ENCODE measurements at places on chromosomes 5 and 9. TPM values are rescaled to one million over a fixed set of nuclear protein-coding genes. Genes with fewer than 3 reads are reported as not detected.

IRX1 gene
- 24.1 TPM for total RNA-seq

SH3RF2 gene
- total RNA-seq, result 20.8 TPM

PARP8 gene
- 19.6 TPM for total RNA-seq

TAF11L14 gene
- not detected for total RNA-seq

CCDC152 gene
- not detected for total RNA-seq

CD14 gene
- total RNA-seq, result 0.17 TPM

TUSC1 gene
- 3.4 TPM for total RNA-seq

ZDHHC11B gene
- 2.2 TPM for total RNA-seq

- no peak for DNase-seq
Measured at GRCh38 chr5:145701404-145701803, 133.7 kb downstream of the PRELID2 start.

DNA sequence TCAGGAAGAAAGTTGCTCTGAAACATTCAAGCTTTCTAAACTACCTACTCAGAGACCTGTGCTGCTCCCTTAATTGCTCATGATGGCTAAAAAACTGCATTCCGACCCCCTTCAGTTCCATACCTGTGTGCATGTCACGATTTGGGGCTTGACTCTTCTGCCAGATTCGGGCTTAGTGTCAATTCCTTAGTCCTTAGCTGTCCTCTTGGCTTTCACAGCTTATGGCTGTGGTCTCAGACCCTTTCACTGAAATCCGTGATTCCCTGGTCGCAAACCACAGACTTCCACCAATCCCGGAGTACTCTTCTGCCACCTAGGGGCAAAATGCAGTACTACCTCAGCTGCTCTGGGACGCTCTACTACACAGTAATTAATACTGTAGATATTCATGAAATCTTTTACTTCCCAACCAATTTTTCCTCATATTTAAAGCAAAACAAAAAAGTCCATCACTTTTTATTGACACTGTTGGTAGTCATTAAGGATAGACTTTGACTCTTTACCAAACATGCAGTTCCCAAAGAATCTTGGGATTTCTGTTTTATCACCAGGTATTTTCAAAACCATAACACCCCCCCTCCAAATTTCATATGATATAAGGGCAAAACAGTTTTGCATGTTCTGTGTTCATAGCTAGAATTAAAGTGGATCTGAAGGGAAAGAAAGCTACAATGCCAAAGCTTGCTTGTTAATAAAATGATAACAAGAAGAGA is 617.4 kb downstream of the SLCO4C1 start:
- DNase-seq, result peak; percentile 77

DNA sequence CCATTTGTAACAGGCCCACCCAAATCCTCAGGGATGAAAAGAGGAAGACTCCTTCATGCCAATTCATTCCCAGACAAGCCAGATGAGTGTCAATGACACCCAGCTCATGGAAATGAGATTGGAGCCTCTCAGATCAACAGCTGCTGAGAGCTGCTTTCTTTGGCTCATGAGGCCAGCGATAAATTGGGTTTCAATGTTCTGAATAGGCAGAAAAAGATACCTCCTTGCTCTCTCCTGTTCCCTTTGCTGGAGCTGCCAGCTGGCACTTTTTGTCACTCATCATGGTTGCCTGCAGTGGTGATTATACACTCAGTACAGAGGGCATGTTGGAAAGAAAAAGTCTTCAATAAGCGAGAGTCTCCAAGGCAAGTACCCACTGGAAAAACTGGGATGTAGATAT is 47.1 kb downstream of the SH3RF2 start:
- DNase-seq, result no peak

DNA sequence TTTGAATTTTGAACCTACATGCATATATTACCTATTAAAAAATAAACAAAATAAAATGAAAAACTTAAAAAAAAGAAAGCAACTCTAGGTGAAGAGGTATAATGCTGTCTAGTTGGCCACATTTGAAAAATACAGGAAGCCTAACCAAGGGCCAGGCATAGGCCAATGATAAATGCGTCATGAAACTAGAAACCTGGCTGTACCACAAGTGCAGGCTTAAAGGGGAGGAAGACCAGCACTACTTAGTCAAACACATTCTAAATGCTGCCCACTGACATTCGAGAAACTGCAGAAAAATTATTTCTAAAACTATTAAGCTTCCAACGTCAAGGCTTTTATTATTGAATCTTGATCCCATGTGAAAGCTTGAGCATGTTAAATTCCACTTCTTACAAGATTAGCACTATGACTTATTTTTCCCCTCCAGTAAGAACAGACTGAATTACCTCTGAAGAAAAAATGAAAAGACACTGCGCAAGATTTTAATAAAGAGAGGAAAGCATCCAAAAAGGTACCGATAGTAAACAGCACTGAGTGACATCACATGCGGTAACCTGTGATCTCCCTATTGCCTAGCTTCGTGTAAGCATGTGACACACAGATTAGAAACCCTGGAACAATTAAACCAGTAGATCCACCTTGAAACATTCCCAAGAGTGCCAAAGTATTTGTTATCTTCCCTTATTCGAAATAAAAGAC is 16.2 kb downstream of the CDC14B start:
- no peak for DNase-seq

GRCh38 chr5:65647941-65648340 is 23.1 kb downstream of the SHLD3 start:
- DNase-seq, result no peak

- peak; percentile 51 for DNase-seq
Measured at GRCh38 chr5:176773408-176774035, 36.8 kb upstream of the UNC5A start.

DNA sequence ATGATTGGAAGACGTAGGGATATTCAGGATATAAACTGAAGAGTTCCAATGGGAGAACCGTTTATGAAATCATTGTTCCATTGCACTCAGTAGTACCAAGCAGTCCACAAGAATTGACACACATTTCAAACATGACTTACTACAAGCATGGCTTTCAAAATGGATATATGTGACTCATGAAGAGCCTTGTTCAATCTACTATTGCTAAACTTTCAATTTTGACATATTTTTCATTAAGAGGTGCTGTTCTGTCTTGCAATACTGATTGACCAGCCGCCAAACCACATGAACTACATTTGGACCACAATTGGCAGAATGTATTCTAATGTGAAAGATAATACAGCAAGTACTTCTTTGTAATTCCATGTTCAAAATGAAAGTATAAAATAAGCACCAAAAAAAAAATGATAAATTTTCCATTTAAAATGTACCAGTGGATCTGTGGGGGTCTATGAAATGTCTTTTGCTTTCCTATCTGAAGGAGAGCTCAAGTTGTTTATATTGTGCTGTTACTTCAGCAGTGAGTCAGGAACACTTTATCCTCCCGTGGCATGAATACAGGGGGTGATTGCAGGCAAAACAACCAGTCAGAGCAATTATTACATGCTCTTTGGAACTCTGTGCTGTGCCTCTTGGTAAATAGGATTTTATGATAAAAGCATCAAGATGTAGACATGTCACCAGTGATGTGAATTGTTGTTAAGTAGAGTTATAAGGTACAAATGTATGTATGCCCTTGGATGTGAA is 366.0 kb downstream of the ARRDC3 start:
- DNase-seq, result no peak

DNA sequence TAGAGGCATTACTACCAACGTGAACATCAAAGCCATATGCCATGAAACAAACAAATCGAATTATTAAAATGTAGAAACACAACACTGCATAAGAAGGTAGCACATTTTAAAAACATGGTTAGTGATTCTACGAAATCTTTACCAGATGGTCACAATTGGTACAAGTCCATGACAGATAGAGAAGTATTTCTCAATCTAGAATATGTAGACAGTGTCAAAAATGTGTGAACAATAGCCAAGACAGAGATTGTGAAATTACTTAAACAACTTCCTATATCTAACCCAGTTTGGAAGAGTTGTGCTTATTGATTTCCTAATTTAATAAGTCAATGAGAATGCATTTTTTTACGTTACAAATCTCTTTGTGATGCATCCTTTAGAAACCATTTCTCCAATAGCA is 1121.6 kb downstream of the MAT2B start:
- no peak for DNase-seq

GRCh38 chr5:33282696-33283095 is 158.1 kb upstream of the TARS1 start:
- DNase-seq, result no peak

- no peak for DNase-seq
Measured at GRCh38 chr9:36188212-36188611, 2.5 kb upstream of the CLTA start.

DNA sequence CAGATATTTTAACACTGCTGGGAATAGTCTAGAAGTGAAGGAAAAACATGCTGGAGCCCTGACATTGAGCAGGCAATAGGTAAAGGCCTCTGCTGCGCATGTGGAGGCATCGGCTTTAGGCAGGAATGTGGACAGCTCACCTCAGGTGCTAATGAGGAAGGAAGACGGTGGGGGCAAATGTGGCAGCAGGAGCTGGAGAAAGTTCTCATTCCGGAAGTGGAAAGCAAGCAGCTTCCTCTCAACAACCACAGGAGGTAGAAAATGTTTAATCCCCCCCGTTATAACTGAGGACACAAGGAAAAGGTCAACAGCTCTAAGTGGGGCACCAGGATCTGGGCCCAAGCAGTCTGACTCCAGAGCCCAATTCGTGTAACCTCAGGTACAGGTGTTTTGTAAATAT is 7.6 kb upstream of the RPS14 start:
- no peak for DNase-seq

DNA sequence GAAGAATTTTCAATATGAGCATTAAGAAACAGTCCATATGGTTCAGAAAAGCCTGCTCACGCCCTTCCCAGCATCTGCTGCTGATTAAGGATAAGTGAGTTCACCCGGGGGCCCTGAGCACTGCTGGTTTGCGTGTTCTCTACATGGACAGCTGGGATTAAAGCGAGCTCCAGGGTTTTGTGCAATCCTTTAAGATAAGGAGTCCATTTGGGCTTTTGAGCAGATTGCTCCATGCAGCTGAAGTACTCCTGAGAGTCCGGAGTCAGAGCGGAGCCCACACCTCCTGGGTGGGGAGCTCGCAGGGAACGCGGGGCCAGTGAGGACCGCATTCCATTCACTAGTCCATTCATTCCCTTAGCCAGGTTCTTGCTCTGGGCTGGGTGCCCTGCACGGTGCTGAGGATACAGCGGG is 149.3 kb upstream of the COL5A1 start:
- DNase-seq, result no peak

DNA sequence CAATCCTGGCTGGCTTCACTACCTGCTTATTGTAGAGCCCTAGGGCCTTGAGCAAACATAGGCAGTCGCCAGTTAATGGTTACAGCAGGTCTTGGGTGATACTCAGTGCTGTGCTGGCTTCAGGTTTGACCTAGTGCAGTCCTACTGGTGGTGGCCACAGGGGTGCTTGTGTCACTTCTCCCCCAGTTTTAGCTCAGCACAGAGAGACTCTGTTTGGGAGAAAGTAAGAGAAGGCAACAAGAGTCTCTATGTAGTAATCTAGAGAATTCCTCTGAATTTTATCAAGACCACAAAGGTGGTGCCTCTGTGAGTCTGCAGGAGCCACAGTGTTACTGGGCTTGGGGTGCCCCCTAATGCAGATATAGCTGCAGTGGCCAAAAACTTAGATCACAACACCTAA is 165.6 kb downstream of the CCDC171 start:
- DNase-seq, result no peak

DNA sequence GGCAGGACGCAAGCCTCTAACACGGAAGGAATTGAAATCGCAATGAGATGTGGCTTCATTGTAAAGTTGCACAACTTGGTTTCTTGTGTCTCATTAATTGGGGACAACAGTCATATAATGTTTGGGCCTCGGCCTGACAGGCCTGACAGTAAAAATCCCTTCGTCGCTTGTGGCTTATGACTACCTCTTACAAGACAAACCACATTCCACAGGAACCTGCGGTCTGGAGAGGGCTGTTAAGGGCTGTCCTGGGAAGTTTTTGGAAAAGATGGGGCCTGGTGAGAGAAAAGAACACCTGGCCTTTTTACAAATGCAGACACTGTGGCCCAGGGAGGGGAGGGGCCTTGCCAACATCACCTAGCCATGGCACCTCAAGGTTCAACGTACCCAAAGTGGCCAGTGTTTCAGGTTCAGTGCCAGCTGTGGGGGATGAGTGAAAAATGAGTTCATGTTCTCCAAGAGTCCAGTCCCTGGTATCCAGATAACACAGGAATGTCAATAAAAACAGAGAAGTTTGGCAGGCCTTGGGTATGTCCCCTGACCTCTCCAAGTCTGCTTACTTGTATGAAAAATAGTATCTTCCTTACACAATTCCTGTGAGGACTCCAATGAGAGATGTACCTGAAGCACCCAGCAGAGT is 22.2 kb downstream of the SHB start:
- no peak for DNase-seq

DNA sequence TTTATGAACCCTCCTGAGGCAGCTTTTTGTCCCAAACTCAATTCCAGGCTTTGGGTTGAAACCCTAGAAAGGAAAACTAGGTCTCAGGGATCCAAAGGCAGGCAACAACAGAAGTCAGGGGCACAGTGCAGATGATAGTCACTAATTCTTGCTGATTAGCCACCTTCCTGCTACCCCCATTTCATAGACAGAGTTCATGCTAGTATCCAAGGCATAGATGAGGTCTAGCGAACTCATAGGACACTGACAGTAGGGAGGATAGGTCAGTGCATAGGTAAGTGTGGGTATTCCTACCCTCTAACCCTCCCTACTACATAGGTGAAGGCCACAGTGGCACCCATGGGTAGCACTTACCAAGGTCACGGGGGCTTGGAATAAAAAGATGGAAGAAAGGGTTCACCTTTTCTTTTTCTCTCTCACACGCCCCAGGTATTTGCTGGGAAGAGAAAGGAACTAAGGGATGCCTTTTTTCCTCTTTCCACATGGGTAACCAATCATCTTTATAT is 86.2 kb downstream of the SLC25A46 start:
- no peak for DNase-seq

GRCh38 chr5:98085593-98085992 is 687.9 kb upstream of the RGMB start:
- DNase-seq, result no peak
